ENCODE measurements at places on chromosomes 2 and 18. TPM values are rescaled to one million over a fixed set of nuclear protein-coding genes. Genes with fewer than 3 reads are reported as not detected.

DNA sequence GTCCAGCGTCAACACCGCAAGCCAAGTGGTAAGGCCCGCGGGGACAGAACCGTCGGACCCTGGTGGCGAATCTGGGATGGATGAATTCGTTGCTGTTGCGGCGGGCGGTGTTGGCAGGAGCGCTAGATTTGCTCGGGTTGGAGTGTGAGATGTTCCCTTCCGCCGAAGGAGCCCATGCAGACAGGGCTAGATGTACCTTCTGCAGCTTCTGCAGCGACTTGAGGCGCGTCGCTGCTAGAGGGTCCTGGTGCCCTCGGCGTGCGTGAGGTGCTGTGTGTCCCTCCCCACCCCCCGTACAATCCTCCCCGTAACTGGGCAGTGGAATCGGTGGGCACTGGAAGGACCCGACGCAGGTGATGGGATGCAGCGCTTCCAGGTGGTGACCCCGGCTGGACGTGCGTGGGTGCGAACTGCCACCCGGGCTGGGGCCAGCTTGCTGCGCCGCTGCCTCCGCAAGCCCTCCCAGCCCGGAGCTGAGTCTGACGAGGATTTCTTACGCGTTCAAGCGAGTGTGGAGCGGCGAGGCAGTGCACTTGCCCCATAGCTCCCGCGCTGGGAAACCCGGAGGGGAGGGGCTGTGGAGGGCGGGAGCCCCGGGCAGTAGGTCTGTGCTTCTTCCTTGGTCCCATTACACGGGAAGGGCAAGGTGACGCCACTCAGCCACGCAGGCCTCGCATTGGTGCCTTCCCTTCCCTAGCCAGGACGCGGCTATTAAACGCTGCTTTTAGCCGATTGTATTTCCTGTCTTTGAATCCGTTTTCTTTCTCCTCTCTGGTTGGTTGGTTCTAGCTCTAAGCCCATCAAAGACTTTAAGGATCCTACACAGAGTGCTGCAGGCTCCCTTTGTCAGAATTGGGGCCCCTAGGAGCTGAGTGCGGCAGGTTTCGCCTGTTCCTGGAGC lies 34.2 kb downstream of the CHRNA1 start:
- peak; percentile 76 for DNase-seq
- H3K36me3 ChIP-seq: no peaks in the 10 kb centered on the region
- peak overlapping the region; percentile 82 for H3K4me3 ChIP-seq
- H3K4me1 ChIP-seq: peaks cover 4% of the 10 kb centered on the region
- no peak overlapping the region for H3K27ac ChIP-seq

Gene LRRC30
- total RNA-seq: not detected

DNA sequence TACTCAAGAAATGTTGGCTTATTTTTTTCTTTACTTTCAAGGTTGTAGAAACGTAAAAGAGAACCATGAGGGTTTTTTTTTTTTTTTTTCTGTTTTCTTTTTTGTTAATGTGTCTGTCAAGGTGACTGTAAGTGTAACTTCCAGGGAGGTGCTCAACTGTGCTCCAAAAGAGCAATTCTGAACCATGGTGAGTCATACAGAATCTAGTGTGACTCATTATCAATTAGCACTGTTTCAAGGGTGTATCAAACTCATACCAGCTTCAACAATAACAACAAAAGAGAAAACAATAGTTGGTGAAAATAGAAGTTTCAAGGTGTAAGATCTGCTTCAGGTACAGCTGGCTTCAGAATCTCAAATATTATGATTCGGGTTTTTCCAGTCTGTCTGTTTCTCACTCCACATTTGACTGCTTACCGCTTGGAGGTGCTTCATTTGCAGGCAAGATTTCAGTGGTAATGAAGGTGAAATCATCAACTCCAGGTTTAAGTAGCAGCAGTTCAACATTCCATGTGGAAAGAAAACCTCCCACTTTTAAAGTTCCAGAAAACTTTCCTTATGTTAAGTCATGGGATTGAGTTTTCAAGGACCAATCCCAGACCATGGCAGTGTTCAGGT lies 850.6 kb downstream of the CNTNAP5 start:
- no peaks in the 10 kb centered on the region for H3K27me3 ChIP-seq
- H3K27ac ChIP-seq: no peak overlapping the region
- no peaks in the 10 kb centered on the region for H3K4me1 ChIP-seq
- DNase-seq: no peak
- no peaks in the 10 kb centered on the region for H3K36me3 ChIP-seq
- no peak overlapping the region for H3K4me3 ChIP-seq

DNA sequence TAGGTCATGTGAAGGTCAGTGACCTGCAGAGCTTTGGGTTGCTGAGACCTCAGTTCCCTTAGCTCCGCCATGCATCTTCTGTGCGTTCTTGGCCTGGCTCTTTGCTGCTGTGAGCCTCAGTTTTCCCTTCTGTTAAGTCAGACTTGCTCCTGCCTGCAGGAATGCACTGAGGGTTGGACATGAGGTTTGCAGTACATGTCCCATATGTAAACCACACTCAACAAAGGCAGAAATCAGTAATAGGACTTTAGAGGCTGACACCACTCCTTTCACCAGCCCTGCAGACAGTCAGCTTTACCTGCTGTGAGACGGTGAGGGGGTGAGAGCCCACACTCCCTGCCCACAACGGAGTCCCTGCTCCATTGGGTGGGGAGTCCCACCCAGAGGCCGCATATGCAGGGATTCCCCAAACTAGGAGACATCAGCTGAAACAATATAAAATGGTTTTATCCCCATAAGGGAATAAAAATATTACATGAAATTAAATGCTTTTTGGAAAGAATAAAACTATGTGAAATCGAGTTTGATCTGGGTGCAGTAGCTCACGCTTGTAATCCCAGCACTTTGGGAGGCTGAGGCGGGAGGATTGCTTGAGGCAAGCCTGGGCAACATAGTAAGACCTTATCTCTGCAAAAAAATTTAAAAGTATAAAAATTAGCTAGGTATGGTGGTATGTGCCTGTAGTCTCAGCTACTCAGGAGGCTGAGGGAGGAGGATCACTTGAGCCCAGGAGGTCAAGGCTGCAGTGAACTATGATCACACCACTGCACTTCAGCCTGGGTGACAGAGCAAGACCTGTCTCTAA lies 55.1 kb downstream of the MYO7B start:
- H3K4me3 ChIP-seq: no peak overlapping the region
- no peaks in the 10 kb centered on the region for H3K27me3 ChIP-seq
- DNase-seq: no peak
- no peak overlapping the region for H3K27ac ChIP-seq
- no peaks in the 10 kb centered on the region for H3K36me3 ChIP-seq

Gene MTIF2
- 43.9 TPM for total RNA-seq

- peaks cover 39% of the 10 kb centered on the region for H3K36me3 ChIP-seq
- H3K4me1 ChIP-seq: peaks cover 38% of the 10 kb centered on the region
- no peak overlapping the region for H3K4me3 ChIP-seq
- DNase-seq: no peak
- H3K27me3 ChIP-seq: no peaks in the 10 kb centered on the region
- H3K27ac ChIP-seq: peak overlapping the region; percentile 25
These were observed 19.5 kb downstream of the CNOT11 start for GRCh38 chr2:101272045-101272784.

Gene ANKRD36
- total RNA-seq: 23.0 TPM

DNA sequence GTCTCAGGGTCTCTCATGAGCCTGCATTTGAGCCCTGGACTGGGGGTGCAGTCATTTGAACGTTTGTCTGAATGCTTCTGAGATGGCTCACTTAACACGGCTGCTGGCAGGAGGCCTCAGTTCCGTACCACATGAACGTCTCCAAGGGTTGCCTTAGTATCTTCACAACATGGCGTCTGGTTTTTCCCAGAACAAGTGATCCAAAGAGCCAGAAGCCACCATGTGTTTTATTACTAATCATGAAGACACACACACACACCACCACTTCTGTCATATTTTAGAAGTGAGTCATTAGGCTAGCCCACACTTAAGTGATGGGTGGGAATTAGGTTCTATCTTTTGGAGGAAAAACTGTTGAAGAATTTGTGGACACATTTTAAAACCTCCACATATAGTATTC lies 15.0 kb upstream of the MYO1B start:
- H3K4me1 ChIP-seq: no peaks in the 10 kb centered on the region
- no peak for DNase-seq
- H3K27ac ChIP-seq: no peak overlapping the region
- no peak overlapping the region for H3K4me3 ChIP-seq
- no peaks in the 10 kb centered on the region for H3K27me3 ChIP-seq
- no peaks in the 10 kb centered on the region for H3K36me3 ChIP-seq

GRCh38 chr18:34600158-34600557 lies 109.9 kb upstream of the DTNA start:
- no peaks in the 10 kb centered on the region for H3K36me3 ChIP-seq
- H3K27me3 ChIP-seq: no peaks in the 10 kb centered on the region
- DNase-seq: no peak
- no peak overlapping the region for H3K27ac ChIP-seq
- H3K4me3 ChIP-seq: no peak overlapping the region
- H3K4me1 ChIP-seq: no peaks in the 10 kb centered on the region
